ENCODE measurements at places on chromosomes 13 and 19.
A peak's percentile ranks its signal among the peaks of the same experiment; 100 is the strongest.

DNA sequence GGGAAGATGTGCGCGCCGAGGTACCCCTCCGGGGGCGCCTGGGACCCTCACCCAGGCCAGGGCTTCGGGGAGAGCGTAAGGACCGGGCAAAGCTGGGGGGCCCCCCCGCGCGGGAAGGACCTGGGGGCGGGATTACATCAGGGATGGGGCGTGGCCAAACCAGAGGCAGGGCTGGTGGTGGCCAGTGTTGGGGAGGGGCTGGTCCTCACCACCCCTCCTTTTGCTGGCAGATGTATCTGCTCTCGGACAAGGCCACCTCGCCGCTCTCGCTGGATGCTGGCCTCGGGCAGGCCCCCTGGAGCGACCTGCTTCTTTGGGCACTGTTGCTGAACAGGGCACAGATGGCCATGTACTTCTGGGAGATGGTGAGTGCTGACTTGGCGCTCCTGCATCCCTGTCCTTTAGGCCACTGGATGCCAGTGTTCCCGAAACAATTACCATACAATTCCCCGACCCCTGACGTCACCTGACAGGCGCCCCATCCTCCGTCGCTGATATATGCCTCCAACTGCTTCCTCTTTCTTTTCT lies 25.3 kb downstream of the TRPM4 start:
- no peak for DNase-seq

DNA sequence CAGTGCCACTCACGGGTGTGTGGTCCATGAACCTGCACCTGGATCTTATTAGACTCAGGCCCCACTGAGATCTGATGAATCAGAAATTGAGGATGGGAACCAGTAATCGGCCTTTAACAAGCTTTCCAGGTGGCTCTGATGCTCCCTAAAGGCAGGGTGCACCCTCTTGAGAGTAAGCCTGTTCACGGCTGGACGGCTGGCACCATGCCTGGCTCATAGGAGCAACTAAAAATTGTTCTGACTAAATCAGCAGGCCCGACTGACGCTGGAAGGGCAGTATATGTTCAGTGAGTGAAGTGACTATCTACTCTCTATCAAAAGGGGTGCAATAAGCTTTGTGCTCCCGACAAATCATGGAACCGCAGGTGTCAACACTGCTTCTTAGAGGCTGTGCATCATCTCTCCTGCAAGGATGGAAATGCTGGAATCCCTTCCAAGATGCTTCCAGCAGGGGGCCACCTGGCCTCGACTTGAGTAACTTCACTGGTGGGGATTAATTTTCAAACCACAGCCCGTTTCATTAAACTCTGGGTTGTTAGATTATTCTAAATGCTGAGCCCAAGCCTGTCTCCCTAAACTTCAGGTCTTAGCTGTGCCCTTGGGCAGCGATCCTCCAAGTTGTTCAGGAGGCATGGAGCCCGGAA lies 28.4 kb downstream of the TMTC4 start:
- peak; percentile 90 for DNase-seq

- peak; percentile 66 for DNase-seq
Observed at GRCh38 chr19:17243211-17243829, 2.4 kb downstream of the NR2F6 start.

DNA sequence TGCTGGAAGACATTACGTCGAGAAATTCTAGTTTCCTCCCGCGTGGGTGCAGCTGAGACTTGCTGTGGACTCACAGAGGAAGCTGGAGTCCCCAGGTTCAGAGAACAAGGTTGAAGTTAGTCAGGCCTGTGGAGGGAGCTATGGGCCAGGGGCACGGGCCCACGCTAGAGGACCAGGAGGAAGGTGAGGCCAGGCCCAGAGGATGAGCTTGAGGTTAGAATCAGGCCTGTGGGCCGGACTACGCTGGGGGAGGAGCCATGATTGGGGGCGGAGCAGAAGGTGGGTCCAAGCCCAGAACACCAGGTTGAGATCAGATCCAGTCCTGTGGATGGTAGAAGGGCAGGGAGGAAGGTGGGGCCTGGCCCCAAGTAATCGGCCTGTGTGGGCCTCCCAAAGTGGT lies 32.6 kb downstream of the ZNF846 start:
- DNase-seq: no peak

DNA sequence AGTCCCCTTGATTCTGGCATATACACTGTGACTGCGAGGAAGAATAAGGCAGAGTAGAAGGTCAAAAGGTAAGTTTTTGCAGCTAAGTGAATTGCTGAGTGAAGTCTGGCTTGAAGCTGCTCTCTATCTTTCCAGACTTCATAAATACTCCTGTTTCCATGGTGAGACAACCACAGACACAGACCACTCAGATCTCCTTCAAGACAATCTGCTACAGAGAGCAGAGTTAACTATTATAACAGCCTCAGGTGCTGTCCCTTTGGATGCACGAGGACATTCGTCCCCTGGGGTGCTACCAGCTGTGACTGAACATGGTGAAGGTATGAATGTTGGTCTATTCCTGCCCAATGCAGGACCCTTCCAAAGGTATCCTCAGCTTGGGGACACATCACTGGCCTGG lies 104.0 kb downstream of the MYCBP2 start:
- no peak for DNase-seq

- no peak for DNase-seq
Observed at GRCh38 chr13:100124265-100124664, 35.4 kb downstream of the PCCA start.

DNA sequence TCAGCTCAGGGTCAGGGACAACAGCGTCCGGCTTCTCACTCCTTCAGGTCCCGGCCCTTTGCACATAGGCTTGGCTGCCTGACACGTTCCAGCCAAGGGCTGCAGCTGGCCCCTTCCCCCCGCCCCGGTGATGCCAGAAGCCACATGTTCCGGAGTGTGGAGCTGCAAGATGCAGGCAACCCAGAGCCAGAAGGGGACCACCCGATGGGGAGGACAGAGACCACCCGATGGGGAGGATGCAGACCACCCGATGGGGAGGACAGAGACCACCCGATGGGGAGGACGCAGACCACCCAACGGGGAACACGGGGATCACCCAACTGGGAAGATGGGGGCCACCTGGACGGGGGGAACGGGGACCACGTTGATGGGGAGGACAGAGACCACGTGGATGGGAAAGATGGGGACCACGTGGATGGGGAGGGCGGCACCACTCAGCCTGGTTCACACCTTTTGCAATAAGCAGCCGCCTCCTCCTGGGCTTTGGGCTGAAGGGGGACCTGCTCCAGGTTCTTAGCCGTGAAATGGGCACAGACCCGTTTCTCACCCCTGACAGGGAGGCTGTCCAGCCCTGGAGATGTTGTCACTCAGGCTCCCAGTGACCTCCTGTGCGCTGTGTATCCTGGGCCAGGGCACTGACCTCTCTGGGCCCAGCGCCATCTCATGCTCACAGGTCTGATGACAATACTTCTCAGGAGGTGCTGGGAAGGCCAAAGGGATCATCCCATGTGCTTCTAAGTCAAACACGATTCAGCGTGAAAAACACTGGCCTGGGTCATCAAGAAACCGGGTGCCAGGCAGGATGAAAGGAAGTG lies 34.5 kb downstream of the C13orf46 start:
- no peak for DNase-seq

- DNase-seq: no peak
Observed at GRCh38 chr13:44273991-44274770, 99.4 kb upstream of the SERP2 start.

DNA sequence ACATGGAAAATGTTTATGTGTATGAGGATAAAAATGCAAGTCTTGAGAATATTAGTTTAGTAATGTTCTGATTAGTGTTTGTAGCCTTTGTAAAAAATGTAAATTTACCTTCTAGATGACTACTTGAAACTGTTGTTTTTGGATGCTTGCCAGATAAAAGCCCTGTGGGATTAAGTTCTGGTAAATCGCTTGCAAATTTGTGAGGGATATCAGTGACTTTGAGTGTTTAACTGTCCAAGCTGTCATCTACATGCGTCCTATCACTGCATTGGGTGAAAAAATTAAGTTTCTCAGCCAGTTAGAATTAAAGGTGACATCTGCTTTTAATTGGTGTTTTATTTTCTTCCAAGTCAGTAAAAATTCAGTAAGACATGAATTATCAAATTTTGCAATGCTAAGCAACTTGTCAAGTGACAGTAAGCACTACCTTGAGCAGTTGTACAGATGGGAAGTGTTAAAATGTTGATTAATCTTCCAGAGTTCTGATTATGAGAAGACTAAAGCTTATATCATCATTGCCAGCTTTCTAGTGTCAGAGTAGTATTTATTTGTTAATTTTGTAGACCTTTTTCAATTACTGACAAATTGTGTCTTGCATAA lies 88.0 kb downstream of the PCCA start:
- DNase-seq: no peak

GRCh38 chr19:53905787-53906186 lies 3.3 kb upstream of the CACNG7 start:
- no peak for DNase-seq

DNA sequence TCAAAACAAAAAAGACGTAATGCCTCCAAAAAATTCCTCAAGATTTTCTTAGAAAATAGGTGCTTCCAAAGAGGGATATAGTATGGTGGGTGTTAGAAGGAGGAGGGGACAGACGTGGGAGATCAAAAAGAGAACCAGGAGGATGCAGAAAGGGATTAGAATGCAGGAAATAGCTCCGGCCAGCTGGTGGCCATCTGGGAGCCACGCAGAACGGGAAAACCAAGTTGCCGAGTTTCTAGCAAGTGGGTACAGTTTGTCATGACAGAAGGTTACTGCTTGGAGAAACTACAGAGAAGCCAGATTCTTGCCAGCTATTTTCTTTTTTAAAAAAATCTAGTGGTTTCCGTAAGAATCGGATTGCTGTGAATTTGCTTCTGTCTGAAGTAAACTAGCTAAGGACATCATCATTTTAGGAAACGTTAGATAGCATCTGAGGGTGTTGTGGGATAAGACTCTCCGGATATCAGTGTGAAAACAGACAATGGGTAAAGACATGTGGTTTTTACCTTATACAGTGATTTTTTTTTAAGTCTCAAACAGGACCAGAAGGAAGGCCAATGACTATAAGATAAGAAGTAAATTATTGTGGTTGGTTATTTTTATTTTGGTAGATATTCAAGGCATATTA lies 104.9 kb downstream of the HSPH1 start:
- DNase-seq: no peak

DNA sequence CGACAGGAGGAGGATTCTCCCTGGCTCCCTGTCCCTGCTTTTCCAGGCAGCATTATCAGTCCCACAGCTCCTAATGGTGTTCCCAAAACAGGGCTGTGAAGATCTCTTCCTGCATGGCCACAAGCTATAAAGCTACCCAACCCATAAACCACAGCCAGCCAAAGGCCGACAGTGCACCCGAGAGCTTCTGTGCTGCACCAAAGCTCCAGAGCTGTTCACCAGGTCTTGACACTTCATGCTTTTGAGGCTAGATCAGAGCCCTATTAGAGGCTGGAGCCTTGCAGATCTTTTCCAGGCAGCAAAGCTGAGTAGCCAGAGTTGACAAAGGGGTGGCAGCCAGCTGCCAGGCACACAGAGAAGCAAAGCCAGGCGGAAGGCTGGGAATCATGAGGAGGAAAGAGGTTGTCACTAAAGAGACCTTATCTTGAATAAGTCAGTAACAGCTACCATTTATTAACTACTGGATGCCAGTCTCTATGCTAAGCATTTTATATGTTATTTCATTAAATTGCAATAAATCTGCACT lies 180.4 kb downstream of the KATNAL1 start:
- no peak for DNase-seq

- DNase-seq: no peak
Observed at GRCh38 chr13:36395280-36395679, 37.0 kb upstream of the CCNA1 start.

GRCh38 chr19:53907193-53907581 lies 1.9 kb upstream of the CACNG7 start:
- DNase-seq: no peak

DNA sequence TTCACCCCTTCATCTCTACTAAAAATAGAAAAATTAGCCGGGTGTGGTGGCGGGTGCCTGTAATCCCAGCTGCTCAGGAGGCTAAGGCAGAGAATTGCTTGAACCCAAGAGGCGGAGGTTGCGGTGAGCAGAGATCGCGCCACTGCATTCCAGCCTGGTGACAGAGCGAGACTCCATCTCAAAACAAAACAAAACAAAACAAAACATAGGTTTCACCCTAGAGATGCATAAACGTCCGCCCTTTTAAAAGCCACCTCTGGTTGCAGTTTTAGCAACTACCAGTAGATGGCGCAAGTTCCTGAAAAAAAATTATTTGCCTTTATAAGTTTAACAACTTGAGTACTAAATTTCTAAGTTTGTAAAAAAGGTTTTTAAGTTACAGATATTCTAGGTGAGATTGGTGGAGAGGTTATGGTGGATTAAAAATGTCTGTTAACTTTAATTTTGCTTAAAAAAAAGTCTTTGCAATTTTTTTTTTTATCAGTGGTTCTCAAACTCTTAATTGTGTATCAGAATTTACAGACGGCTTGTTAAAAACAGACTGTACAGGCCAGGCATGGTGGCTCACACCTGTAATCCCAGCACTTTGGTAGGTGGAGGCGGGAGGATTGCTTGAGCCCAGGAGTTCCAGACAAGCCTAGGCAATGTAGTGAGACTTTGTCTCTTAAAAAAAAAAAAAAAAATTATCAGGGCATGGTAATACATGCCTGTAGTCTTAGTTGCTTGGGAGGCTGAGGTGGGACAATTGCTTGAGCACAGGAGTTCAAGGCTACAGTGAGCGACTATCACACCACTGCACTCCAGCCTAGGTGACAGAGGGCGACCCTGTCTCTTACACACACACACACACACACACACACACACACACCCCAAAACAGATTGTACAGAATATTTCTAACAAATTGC lies 42.1 kb downstream of the NAA16 start:
- DNase-seq: peak; percentile 7

DNA sequence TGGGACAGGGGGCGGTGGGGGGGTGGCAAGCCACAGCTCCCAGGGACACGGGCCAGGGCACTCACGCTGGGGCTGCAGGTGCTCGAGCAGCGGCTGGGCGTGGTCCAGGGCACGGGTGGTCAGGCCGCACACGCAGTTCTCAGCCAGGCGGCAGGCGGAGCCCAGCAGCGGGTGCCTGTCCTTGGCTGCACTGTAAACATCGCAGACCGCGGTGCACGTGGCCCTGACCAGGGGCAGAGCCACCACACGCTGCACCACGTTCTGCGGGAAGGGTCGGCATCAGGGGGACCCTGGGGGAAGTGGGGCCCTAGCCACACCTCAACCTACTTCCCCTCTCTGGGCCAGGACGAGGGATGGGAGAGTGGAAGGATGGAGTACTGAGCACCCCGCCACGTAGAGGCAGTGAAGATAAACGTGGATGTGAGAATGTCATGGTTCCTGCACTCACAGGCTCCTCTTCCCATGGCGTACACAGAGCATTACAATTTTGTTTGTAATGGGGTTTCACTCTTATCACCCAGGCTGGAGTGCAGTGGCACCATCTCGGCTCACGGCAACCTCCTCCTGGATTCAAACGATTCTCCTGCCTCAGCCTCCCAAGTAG lies 3.4 kb downstream of the PLIN5 start:
- peak; percentile 10 for DNase-seq

DNA sequence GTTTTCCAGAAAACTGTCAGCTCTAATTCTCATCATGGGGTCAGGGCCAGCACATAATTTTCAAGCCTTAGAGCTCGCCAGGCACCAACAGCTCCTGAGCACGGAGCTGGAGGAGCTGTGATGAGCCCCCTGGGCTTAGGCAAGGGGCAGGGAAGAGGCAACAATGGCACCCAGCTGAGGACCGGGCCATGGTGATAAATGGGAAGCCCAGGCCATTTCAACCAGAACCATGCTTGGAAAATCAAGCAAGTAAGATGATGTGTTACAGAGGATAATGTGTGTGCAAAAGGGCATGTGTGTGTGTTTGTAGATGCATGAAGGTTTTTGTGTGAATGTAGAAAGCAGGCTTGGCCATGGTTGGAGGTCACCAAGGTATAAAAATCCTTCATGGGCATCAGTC lies 66.8 kb upstream of the UBAC2 start:
- no peak for DNase-seq
